ENCODE measurements at places on chromosomes 3 and 15.

- DNase-seq = no peak
These were observed 67.9 kb upstream of the UNC13C start for GRCh38 chr15:53910236-53910849.

GRCh38 chr3:126274735-126275619, 82.2 kb downstream of the KLF15 start:
- DNase-seq = no peak

GRCh38 chr3:156187146-156187769, 66.9 kb downstream of the KCNAB1 start:
- no peak for DNase-seq

GRCh38 chr3:50254577-50255250, 14.2 kb upstream of the SEMA3B start:
- DNase-seq = peak; percentile 93

DNA sequence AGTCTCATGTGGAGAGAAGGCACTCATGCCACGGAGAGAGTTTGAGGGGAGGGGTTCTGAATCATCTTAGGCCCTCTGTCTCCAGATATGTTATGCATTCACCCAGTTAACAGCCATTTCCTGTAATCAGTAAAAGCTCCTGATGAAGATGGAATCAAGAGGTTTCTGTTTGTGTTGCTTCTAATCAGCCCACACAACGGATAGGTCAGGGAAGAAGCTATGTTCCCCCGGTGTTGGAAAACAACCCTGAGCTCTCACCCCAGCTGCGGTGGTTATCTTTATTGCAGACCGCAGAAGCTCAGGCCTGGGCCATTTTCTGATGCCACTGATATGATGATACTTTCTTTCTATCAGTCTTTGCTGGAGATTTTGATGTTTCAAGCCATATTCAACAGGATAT, 338.5 kb upstream of the ONECUT1 start:
- no peak for DNase-seq

GRCh38 chr3:39106851-39107387, 508 bp downstream of the GORASP1 start:
- no peak for DNase-seq

DNA sequence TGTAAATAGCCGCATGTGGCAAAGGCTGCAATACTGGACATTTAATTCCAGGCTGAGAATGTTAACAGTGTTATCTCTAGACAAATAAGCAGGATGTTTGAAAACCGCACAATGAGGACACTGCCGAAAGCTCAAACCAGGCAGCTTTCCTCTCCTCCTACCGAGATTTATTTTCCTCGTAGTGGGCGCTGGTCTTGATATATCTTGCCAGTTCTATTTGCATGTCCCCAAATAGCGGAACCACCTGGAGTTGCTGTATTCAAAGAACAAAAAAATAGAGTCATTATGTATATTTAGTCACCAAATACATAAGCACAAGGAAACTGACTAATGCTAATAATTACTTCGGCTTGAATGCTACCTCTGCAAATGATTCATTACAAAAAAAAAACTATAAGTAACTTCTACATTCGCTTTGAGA, 46.5 kb downstream of the CYFIP1 start:
- no peak for DNase-seq

DNA sequence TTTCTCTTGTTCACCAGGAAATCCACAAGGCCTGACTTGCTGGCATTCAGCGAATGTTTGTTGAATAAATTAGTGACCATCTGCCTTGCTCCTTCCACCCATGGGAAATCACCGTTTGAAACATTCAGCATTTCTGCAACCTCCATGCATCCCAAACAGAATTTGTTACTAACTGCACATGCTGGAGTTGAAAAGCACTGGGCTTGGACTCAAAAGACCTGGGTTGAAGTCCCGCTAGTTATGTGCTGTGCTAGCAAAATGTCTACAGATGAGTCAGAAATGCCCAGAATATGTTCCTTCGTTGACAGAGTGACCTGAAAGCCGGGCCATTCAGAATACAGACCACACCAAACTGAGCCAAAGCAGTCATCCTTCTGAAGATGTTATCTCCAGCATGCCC, 144.6 kb downstream of the ALDH1A2 start:
- no peak for DNase-seq

- DNase-seq = no peak
These were observed 408.2 kb upstream of the THBS1 start for GRCh38 chr15:39172380-39173281.

GRCh38 chr3:67674055-67674454, 19.6 kb upstream of the SUCLG2 start:
- DNase-seq = no peak

DNA sequence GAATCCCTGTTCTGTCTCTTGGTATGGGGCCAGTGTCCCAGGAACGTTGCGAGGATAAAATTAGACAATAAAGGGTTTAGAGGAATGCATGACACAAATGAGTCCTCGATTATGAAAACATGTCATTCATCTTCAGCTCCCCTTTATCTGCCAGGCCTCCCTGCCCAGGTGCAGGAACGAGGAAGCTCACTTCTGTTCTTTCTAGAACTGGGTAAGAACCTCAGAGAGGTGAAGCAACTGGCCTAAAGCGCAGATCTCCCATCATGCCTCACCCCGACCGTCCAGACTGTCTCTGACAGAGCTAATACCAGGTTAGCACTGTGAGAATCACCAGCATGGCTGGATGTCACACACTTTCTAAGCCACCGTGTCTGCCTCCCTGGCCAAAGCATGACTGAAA, 1.5 kb upstream of the ITIH1 start:
- no peak for DNase-seq

- DNase-seq = no peak
These were observed 25.9 kb downstream of the ACP3 start for GRCh38 chr3:132343018-132343612.

DNA sequence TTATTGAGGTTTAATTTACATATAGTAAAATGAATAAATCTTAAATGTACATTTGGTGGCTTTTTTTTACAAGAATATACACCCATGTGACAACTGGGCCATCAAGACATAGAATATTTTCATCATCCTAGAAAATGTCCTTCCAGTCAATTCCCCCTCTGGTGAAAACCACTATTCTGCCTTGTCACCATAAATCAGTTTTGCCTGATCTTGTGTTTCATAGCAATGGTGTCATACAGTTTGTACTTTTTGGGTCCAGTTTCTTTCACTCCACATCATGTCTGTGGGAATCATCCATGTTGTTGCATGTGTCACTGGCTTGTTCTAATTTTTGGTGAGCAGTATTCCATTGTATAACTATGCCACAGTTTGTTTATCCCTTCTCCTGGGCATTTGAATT, 133.1 kb downstream of the PDCD6IP start:
- DNase-seq = no peak

GRCh38 chr15:60421544-60421943, 23.8 kb upstream of the ANXA2 start:
- DNase-seq = no peak

- no peak for DNase-seq
These were observed 31.8 kb upstream of the CRTC3 start for GRCh38 chr15:90497912-90498311.

DNA sequence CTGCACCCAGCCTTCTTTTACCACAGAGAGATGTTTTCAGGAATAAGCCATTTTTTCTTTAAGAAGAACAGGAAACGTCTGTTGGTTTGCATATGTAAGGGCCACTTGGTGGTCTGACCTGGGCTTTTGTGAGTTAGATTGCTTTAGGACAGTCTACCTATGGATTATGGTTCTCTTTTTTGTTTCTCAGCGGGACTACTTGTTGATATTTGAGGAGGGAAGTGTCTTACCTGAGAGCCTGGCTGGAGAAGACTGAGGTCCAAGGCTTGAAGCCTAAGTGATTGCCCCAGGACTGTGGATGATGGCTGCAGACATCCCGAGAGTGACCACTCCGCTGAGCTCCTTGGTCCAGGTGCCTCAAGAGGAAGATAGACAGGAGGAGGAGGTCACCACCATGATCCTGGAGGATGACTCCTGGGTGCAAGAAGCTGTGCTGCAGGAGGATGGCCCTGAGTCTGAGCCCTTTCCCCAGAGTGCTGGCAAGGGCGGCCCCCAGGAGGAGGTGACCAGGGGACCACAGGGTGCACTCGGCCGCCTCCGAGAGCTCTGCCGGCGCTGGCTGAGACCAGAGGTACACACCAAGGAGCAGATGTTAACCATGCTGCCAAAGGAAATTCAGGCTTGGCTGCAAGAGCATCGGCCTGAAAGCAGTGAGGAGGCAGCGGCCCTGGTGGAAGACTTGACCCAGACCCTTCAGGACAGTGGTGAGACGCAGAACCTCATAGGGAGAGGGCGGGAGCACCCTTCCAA, 3.0 kb downstream of the ZSCAN2 start:
- no peak for DNase-seq

DNA sequence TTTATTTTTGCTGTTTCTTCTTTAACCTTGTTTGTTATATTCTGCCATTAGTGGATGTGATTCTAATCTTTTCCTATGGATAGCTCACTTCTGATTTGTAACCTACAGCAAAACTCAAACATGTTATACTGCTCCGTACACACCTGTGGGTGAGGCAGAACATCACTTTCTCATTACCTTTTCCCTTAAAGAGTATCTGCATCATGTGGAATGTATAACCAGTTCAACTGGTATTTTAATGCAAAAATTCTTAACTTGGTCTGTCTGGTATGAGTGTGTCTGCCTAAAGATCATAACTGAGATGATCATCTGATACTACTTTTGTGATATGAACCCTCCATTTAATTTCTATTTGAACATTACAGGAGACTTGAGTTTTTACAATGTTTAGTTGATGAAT, 13.0 kb upstream of the UPK1B start:
- no peak for DNase-seq

DNA sequence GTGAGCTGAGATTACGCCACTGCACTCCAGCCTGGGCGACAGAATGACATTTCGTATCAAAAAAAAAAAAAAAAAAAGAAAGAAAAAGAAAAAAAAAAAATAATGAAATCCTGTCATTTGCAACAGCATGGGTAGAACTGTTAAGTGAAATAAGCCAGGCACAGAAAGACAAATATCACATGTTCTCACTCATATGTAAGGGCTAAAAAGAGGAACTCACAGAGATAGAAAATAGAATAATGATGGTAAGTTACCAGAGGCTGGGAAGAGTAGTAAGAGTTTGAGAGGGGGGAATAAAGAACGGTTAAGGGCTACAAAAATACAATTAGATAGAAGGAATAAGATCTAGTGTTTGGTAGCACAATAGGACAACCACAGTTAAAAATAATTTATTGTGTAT, 19.7 kb downstream of the DENND6A start:
- DNase-seq = no peak

DNA sequence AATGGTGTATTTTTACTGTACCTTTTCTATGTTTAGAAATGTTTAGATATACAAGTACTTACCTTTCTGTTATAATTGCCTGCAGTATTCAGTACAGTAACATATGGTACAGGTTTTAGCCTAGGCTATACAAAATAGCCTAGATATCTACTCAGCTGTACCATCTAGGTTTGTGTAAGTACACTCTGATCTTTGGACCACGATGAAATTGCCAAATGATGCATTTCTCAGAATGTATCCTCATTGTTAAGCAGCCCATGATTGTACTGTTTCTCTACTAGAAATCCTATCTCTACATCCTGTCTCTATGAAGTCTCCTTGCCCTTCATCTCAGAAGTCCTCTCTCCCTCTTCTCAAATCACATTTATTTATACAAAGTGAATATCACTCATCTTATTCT, 32.8 kb upstream of the ZCWPW2 start:
- no peak for DNase-seq

- no peak for DNase-seq
These were observed 72.6 kb upstream of the TNFSF10 start for GRCh38 chr3:172595664-172596393.

DNA sequence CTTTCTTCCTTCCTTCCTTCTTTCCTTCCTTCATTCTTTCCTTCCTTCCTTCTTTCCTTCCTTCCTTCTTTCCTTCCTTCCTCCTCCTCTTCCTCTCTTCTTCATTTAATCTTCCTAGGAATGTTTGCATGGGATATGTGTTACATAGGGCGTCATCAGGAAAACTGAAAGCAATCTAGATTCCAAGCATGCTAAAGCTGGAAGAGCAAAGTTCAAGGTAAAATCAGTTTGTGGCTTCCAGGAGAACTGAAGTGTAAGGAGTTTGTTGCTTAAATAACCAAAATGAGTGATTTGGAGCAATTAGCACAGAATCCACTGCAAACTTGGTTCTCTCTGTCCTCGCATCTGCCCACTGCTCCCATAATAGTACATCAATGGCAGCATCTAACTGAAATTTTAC, 716.2 kb downstream of the GBE1 start:
- DNase-seq = no peak

DNA sequence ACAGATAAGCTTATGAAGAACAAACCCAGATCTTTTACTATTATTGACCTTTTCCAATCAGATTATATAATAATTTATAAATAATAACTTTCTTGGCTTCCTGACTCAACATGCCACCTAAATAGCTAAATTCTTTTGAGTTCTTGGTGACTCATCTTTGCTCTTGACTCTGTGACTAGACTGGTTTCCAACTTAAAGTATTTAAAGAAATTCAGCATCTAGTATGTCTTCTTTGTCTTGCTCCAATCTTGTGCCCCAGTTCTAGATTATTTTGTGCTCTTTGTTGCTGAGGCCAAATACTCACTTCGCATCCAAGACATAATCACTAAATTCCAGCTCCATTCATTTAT, 483.2 kb upstream of the TBL1XR1 start:
- DNase-seq = no peak

DNA sequence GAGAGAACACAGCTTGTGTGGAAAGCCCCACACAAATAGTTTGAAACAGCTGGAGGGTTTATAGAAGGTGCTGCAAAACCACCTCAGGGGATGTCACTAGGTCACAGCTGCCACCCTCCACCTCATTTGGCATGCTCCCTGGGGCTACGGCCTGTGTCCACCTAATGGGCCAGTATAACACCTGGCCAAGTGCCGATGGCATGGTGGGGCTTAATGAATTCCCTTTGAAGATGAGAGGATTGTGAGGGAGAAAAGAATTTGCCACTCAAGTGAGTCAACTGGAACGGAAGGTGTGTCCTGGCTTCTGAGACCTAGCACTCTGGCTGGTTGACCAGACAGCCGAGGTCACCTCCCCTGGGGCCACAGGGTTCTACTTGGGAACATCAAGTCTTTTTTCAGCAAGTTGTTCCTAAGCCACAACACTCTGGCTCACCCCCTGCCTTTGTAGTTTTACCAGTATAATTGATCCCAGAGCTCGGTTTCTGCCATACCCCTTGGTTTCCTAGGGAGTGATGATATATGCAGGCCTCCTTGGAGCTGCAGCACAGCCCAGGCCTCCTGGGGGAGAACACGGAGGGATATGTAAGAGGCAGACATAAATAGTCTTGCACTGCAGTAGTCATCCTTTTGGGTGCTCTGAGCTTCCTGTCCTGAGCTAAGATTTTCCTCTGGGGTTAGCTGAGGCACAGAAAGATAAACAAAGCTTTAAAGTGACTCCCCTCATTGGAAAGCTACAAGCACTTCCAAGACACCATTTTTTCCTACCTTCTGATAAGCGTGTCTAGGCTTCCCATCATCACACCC, 178.2 kb upstream of the LPP start:
- DNase-seq = no peak

- DNase-seq = no peak
These were observed 136.2 kb downstream of the ITPR1 start for GRCh38 chr3:4629095-4630007.

DNA sequence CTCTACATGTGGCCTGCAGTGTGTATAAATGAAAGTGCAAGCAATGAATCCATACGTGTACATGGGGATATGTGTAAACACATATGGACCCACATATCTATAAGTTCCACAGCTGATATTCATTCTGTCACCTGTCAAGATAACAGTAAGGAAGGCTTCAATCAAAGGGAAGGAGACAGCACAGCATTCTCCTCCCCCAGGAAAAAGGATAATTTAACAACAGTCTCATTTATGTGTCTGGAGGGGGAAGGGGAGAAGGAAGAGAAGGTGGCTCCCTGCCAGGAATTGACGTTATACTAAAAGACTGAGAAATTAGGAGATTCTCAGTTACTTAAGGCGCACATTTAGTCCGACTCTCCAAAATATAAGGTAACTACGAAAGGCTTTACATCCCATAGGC, 345.9 kb downstream of the FOXP1 start:
- no peak for DNase-seq

All from spleen (tissue), 13 donors.